ENCODE measurements at places on chromosomes 4 and X.

GRCh38 chr4:170339522-170339921, 249.8 kb upstream of the AADAT start:
- no peak for DNase-seq

- DNase-seq: no peak
Measured at GRCh38 chr4:71235311-71236201, 103.3 kb upstream of the SLC4A4 start.

GRCh38 chrX:10118530-10118929, 38.2 kb upstream of the CLCN4 start:
- DNase-seq: no peak

GRCh38 chr4:126124818-126125217, 810.1 kb downstream of the FAT4 start:
- DNase-seq: no peak

GRCh38 chr4:174265916-174266315, 17.6 kb downstream of the FBXO8 start:
- no peak for DNase-seq

GRCh38 chr4:165915215-165915614, 42.2 kb downstream of the TLL1 start:
- DNase-seq: no peak

DNA sequence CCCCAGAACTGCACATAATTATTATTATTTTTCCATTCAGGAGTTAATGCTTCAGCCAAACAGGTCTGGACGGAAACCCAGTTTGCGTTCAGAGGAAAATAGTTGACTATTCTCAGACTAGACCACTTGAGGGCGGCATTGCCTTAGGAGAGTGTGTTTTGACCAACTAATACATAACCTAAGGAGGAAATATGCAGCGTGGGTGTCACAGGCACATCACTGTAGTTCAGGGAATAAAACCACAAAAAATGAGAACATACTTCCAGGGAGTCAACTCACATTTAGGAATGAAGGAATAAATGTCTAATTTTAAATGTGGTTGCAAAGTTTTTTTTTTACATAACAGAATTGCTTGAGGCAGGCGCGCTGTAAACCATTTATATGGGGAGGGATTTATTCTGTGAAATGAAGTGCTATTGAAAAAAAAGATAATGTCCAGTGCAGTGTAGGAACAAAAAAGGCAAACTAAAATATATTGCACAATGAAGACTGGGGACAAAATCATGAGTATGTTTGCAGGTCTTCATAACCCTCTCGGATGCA, 93.3 kb downstream of the SYNPO2 start:
- peak; percentile 76 for DNase-seq

DNA sequence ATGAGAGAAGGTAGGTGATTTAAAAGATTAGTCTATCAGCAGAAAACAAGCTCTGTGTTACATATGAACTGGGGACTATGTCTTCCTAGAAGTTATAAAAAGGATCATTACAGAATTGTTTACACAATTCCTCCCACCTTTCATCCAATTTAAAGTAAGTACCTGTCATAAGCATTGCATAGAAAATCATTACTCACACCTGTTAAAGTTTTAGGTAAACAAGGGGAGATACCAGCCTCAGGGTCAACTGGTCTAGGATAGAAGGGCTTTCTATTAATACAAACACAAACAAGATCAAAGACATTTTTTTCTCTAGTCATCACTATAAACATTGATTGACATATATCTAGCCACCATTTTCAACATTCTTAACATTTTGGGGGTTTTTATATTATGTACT, 333.9 kb downstream of the ARHGAP24 start:
- DNase-seq: no peak

DNA sequence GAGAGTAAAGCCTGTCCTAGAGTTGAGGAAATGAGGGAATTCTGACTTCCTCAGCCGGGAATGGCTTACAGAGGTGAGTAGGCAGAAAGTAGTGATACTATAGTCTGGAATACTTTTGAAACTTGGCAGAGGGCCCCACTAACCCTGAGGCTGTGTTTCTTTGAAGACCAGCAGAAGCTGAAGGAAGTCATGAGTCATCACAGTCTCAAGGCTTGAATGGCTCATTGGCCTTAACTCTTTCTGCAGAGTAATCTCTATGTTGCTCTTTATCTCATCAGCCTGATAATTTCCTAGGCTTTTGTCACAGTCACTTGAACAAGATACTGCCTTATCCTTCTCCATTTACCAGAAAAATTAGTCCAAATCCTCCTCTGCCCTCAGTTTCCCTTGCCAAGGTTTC, 80.8 kb downstream of the ANKRD50 start:
- DNase-seq: peak; percentile 87

GRCh38 chrX:2317527-2318055, 183.2 kb downstream of the DHRSX start:
- no peak for DNase-seq

GRCh38 chr4:288891-289290, 16.4 kb downstream of the ZNF732 start:
- no peak for DNase-seq

GRCh38 chr4:19850909-19851308, 400.8 kb upstream of the SLIT2 start:
- no peak for DNase-seq

DNA sequence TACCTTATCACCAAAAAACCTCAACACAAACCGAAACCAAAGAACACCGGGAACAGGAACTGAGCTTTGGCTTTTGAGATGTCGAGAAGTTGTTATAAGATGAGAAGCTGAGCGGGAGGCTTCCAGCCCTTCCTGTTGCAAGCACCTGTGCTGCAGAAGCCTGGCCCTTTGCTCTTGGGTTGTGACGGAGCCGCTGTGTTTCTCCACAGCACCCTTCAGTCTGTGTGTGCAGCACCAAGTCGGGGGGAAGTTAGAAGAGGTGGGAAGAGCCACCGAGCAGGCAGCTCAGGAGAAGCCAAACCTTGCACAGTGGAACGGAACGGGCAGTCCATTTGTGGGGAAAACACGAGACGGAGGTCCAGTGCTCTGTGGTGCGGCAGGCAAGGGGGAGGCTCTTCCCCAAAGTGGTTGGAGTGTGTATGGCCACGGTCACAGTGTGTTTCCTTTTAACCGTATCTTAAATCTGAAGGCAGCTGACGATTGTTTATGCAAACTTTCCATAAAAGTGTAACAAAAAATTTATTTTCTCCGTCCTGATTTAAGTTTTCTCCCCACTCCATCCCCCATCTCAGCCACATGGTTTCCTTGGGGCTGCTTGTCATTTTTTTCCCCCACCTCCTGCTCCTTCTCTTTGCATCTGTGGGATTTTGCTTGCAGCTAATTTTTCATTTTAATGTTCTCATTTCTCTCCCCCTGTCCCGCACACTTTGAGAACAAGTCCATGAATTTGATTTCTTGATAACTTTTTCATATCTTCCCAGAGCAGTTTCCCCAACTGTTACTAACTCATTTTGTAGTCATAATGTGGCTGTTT, 123.7 kb downstream of the STOX2 start:
- DNase-seq: peak; percentile 12

GRCh38 chrX:125736008-125736729, 416.5 kb downstream of the TEX13C start:
- DNase-seq: no peak

- DNase-seq: no peak
Measured at GRCh38 chr4:144181391-144181790, 40.9 kb upstream of the GYPA start.

- no peak for DNase-seq
Measured at GRCh38 chr4:128452415-128452814, 164.8 kb upstream of the PGRMC2 start.

DNA sequence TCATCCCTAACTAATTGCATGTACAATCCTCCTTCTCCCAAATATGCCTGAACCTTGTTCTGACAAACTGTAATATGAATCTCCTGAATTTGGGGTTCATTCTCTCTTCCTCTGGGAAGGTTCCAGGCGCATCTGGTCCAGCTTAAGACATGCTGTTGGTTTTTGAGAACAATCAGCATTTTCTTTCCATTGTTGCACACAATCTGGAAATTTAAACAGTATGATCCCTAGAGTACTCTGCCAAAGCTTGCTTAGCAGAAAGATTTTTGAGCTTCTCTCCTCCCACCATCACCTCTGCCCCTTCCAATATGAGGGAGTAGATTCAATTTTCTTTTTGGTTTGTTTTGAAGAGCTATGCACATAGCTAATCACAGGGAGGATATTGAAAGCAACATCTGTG, 50.1 kb downstream of the SRPX start:
- DNase-seq: no peak

DNA sequence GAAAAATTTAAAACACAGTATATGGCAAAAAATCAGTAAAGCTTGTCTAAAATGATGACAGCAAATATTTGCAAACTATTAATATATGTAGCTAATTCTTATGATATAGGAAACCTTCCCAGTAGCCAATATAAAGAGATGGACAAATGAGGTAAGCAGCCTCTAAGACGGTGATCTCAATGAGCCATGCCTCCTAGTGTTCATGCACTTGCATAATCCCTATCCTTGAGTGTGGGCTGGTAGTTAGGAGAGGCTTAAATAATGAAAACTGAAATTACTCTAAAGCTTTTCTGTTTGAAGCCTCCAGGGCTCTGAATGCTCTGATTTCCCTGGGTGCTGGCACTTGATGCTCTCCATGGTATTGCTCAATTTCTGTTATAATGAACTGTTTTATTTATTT, 24.6 kb upstream of the ARMCX4 start:
- no peak for DNase-seq

- DNase-seq: peak; percentile 57
Measured at GRCh38 chr4:73606465-73606974, 13.7 kb downstream of the RASSF6 start.

DNA sequence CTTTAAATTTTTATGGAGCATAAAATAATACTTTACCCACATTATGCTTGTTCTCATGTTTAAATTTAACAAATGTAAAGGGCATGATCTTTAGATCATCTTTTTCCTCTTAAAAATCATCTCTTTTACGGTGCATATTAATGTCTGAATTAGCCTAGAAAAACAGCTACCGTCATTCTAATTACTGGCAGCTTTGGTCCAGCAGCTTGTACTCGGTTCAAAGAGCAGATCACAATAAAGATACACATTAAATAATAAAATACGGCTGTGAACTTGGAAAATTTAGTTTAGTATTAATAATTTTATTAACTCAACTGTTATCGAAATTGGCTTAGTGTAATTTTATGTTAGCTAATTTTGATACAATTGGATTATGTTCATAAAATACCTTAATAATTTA, 19.1 kb downstream of the CCSER1 start:
- no peak for DNase-seq

DNA sequence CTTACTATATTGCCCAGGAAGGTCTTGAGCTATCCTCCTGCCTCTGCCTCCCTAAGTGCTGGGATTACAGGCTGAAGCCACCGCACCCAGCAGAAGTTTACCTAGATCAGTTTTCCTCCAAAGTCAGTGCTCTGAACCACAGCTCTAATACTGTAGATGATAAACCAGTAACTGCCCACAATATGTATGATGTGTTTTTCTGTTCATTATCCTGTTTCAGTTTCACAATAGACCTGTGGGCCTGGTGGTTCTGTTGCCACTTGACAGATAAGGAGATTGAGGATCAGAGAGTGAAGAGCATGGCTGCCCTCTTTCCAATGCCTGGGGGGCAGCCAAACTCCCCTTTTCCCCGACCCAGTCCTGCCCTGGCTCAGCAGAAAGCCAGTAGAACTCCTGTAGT, 87.0 kb downstream of the EFNB1 start:
- DNase-seq: no peak

DNA sequence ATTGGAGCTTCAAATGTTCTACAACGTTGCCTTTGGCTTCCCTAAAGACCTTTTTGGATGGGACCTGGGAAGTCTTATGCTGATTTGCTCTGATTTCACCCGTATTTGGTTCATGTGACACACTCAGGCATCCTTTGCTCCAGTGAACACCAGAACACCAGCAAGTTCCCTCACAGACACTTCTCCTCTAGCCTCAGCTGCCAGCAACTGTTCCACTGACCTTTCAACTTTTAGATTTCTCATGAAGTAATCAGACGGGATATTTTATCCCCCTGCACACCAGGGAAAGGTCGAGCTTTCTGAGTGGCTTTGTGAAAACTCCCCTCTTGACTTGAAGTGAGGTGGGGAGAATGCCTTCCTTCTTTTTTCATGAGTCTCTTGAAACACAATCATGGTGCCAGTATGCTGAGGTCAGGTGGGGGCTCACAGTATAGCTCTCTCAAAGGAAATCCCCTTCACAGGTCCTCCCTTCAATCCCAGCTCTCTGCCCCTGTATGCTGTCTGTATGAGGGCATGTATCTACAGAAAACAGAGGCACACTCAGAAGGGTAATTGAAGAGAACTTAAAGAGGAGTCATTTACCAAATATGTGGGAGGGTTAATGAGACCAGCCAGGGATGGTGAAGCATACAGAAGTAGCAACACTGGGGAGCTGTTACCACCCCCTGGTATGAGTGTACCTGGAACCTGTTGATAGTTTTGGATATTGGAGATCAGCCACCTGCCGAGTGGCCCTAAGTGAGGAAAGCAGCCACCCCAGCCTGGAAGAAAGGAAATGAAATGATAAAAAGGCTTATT, 62.7 kb downstream of the FGFBP1 start:
- DNase-seq: no peak

DNA sequence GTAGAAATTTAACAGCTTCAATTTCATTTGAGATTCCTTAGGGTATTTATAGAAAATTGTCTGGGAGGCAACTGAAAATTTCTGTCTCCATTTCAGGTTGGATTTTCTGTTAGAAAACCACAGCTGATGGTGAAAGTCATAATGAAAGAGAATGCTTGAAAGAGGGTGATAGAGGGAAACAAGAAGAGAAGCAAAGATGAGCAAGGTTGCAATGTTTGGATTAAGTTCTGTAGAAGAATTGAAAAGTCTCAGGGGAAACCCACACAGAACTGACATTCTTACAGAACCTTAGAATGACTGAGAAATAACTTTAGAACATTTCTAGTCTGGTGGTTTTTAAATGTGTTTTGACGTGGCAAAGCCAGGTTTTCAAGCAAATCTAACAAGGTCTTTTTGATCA, 14.7 kb downstream of the GBA3 start:
- no peak for DNase-seq

- no peak for DNase-seq
Measured at GRCh38 chr4:94559351-94559806, 107.6 kb downstream of the PDLIM5 start.

DNA sequence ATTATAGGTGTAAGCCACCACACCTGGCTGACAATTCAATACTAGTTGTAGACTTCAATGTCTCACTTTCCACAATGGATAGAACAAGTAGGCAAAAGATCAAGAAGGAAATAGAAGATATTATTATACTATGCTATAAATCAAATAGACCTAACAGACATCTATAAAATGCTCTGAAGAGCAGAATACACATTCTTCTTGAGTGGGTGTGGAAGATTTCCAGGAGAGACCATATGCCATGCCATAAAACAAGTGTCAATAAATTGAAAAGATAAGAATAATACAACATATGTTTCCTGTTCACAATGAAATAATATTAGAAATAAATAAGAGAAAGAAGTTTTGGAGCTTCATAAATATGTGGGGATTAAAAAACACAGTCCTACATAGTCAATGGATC, 179.3 kb upstream of the AMOT start:
- DNase-seq: no peak

- DNase-seq: no peak
Measured at GRCh38 chr4:24515698-24516097, 68.7 kb downstream of the DHX15 start.
